Head of caudate nucleus (tissue), 42 donors: ENCODE measurements at places on chromosomes 16 and 17.
A peak's percentile ranks its signal among the peaks of the same experiment; 100 is the strongest.

DNA sequence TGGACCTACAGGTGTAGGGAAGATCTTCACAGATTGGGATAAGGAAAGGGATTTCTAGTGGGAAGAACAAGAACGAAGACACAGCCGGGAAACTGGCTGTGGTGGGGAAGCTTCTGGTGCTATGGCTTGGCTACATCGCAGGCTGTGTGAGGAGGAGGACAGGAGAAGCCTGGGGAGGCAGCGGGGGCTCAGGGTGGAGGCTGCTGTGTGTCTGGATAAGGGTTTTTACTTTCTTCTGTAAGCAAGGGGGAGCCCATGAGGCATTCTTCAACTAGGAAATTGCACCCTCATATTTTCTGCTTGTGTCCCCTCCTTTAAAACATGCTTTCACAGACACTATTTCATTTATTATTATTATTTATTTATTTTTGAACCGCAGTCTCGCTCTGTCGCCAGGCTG is 2.9 kb upstream of the RHBDF2 start:
- DNase-seq = no peak

GRCh38 chr17:42459801-42460281 is 1.2 kb downstream of the ATP6V0A1 start:
- DNase-seq = no peak

- DNase-seq = no peak
Measured at GRCh38 chr17:70375813-70376770, 206.8 kb downstream of the KCNJ2 start.

DNA sequence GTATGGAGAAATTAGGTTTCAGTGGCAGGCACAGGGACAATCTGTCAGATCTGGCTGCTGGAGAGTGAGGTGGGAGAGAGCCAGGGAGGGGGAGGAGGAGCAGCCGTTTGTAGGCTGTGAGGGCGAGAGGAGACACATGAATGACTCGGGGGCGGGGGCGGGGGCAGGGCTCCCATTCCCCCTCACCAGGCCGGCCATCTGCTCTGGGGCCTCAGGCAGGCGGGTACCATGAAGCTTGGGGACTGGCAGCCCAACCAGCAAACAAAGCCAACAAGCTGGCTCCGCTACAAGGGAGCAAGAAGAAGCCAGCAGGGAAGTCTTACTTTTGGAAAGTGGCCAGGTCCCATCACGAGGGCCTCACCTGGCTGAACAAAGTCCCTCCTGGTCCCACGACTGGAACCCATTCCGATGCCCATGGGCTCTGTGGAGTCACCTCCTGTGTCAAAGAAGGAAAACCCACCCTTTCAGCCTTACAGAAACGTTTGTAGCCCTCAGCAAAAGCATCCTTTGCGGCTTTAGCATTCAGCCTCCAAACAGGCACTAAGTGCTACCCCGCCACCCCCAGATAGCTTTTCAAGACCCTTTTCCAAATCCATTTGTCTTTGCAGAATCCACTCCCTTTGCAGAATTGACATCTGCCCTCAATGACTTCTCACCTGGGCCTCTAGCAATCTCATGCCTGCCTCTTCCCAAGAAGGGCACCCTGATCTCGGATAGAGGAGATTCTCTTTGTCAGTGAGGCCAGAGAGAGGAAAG is 9.2 kb upstream of the SSTR2 start:
- DNase-seq = no peak

DNA sequence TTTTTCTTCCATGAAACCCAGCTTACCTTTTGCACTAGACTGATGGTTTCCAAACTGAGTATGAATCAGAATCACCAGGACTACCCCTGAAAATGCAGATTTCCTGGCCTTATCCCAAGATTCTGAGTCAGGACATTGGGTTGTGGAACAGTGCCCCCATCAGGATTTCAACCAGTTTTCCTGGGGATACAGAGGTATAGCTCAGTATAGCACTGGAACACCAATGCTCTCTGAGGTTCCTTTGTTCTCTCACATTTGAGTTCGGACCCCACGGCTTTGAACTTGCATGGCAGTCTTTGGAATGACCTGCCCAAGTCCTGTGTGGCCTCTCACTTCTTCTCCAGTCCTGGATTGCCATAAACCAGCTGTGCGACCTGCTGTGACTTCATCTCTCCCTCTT is 12.8 kb upstream of the CCL8 start:
- DNase-seq = no peak

- peak; percentile 93 for DNase-seq
Measured at GRCh38 chr17:21551081-21551881, 141.0 kb upstream of the KCNJ18 start.

DNA sequence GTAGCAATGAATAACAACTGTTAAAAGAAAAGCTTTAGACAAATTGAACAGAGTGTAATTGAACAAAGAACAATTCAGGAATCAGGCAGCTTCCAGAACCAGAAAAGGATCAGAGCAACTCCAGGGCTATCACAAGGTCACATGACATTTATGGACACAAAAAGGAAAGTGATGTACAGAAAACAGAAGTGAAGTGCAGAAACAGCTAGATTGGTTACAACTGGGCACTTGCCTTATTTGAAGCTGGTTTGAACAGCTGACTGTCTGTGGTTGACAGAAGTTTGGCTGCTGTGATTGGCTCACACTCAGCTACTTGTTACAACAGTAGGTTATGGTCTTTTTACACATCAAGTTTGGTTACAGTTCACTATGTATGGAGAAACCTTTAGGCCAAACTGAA is 14.8 kb downstream of the EFCAB5 start:
- no peak for DNase-seq

DNA sequence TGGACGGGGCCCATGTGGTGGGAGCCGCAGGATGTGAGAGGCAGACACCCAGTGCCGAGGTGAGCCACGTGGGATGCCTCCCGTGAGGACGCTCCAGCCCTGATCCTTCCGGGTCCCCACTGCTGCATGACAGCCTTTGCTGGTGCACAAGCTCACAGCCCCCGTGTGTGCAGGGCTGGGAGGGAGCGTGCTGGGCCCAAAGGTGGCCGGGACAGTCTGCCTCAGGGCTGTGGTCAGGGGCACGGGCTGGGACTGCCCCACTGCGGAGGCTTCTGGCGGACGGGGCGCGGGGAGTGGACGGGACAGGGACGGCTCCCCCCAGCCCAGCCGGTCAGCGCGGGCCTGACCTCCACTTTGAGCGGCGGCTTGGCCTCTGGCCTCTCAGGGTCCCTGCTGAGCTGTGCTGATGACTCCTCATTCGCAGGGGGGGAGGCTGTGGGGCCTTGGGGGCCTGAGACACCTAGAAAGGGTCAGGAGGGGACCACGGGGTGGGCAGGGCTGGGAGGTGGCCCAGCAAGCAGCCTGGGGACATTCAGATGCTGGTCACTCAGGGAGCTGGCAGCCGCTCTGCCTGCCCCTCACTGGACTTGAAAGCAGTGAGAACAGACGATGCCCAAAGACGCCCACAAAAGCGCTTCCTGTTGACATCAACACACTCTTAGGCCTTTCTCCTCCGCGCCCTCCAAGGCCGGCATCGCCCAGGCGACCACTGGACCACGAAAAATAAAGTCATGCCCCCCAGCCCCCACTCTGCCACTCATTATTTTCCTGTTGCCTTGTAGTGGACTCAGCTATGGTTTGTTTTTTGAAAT is 9.3 kb upstream of the METRNL start:
- DNase-seq = no peak

GRCh38 chr17:41930009-41930832 is at the start of gene ODAD4:
ODAD4 (plus strand) TSS chr17:41930617; CDS start chr17:41930724, 107 bp downstream.
- DNase-seq = peak; percentile 95

GRCh38 chr16:67454104-67454503 is 23.2 kb downstream of the HSD11B2 start:
- no peak for DNase-seq
